Posterior vena cava (tissue), 2 donors: ENCODE measurements at places on chromosomes 5 and 9. TPM values are rescaled to one million over a fixed set of nuclear protein-coding genes. Genes with fewer than 3 reads are reported as not detected.

DNA sequence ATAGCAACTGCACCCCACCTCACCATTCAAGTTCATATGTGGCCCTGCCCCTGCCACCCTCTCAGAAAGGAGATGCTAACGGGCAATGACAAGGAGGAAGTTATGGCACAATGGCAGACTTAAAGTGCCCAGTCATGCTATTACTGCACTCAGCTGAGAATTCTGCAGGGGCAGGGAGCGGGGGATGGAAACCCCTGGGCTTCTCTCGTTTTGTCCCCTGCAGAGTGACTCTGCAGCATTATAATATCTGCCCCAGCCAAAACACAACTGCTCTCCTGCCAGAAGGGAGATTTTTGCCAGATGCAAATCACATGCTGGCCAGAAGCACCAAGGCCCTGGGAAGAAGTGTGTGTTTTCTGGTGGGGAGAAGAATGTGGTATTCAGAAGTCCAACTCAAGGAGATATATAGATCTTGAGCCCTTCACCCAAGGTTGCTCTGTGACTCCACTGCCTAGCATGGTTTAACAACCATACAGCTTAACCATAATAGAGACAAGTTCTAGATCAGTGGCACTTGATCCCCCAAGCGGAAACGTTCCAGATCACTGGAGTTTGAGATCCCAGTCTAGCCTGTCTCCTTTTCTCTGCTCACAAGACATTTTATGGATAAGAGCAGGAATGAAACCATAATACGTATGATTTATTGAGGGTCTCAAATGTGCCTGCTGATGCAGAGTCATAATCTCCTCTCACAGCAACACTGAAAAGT, 207.0 kb upstream of the MAP3K1 start:
- DNase-seq: peak; percentile 80

DNA sequence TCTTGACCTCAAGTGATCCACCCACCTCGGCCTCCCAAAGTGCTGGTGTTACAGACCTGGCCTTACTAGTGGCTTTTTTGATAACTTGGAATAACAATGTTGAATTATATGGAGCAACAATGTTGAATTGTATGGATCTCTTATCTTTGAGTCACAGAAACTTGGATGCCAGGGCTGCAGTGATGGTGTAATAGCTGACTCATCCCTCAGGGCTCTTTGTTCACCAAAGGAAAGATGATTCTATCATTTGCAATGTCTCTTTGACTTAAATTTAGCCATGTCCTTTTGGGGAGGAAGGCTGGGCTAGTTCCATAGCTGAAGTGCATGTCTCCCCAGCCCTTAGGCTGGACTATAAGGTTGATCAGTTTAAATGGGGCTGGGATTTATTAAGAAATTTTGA, 172.3 kb downstream of the PDZD2 start:
- no peak for DNase-seq

GRCh38 chr9:68552700-68553476, 12.2 kb upstream of the TMEM252 start:
- no peak for DNase-seq

DNA sequence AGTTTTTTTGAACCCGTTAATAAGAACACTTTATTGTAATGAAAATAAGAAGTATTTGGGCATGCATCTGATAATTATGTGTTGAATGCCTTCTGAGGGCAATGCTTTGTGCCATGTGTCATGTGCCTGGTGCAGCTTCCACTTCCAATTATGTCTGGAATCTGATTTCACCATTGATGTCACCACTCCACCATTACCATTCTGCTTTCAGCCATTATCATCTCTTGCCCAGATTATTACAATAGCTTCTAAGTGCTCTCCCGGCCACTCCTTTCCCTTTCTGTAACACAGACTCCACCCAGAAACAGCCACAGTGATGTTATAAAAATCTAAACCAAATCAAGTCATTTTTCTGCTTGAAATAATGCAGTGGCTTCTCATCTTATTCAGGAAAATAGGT, 171.7 kb downstream of the C9orf152 start:
- no peak for DNase-seq

DNA sequence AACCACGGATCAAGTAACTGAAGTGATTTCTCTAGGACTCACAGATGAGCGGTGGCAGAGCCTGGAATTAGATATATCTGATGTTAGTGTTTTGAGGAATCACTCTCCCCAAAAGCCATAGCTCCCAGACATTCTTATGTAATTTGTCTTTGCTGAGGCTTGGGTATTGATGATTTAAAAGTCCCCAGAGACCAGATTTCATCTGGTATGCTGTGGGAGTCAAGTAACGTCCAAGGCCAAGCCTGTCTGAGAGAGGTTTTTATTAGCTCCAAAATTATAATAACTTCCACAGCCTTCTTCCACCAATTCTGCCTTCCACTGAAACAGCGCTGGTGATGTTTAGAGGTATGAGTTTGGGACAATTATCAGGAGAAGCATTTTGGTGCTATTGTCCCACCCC, 21.3 kb upstream of the KCNIP1 start:
- DNase-seq: no peak

GRCh38 chr5:170469414-170469813, 34.4 kb upstream of the KCNIP1 start:
- DNase-seq: no peak

GABBR2 gene
- total RNA-seq: not detected

ZNF79 gene
- 8.0 TPM for total RNA-seq

GRCh38 chr9:127910613-127911205, 6.1 kb downstream of the ST6GALNAC4 start:
- no peak for DNase-seq

- no peak for DNase-seq
These were observed 39.5 kb upstream of the MYOT start for GRCh38 chr5:137828180-137828579.

ITK gene
- total RNA-seq: 1.2 TPM

- no peak for DNase-seq
These were observed 27.2 kb downstream of the NEK6 start for GRCh38 chr9:124284940-124285441.

DNA sequence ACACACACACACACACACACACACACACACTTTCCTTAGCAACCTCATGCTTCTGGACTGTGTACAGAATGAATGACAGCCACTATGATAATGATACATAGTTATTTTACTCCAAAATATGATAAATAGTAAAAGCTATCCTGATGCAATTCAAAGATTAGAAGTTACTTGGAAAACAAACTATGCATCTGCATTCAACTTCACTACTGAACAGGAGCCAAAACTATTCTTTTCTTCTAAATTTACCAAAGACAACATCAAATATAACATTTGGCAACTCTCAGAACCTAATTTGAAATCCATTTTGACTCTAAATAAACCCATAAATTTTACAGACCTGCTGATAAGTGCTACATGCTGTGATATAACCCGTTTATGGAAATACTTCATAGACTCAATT, 33.3 kb downstream of the GLIS3 start:
- DNase-seq: no peak

- DNase-seq: no peak
These were observed 252.1 kb downstream of the DOCK8 start for GRCh38 chr9:466747-467146.

DNA sequence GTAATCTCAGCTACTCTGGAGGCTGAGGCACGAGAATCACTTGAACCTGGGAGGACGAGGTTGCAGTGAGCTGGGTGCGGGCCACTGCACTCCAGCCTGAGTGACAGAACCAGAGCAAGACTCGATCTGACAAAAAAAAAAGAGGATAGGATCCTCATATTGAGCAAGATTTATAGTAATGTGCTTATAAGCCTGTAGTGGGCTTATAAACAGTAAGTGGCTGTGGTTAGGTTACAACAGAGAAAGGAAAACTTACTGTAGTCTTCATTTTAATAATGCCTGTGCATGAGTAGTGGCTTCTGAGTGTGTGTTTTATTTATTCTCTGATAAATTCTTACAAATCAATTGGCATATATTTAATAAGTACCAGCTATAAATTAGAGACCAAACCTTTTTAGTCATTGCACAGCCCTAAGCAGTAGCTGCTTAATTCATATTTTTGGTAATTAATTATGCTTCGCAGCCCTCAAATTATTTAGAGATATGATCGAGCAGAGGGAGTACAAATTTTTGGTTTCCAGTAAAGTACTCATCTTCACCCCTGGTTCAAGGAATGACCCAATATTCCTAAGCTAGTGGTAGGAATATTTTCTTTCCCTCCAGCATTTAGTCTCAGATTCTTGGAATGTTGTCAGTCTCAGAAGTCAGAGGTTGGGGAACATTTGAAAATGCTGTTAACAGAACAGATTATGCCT, 73.8 kb upstream of the KLF9 start:
- DNase-seq: no peak

SHISAL2B gene
- total RNA-seq: not detected

ROPN1L gene
- not detected for total RNA-seq

GRCh38 chr9:18428661-18429060, 45.3 kb upstream of the ADAMTSL1 start:
- DNase-seq: no peak
